Stimulated activated CD8-positive, alpha-beta memory T cell treated with anti-CD3 and anti-CD28 coated beads, Interleukin-15, amount 100 ng/mL, for 4 hours (primary cell): ENCODE measurements at places on chromosomes 5 and 9.

- no peak for DNase-seq
These were observed 49.9 kb downstream of the LRRTM2 start for GRCh38 chr5:138824924-138825863.

- no peak for DNase-seq
These were observed 290.5 kb downstream of the SLF1 start for GRCh38 chr5:94908889-94909480.

DNA sequence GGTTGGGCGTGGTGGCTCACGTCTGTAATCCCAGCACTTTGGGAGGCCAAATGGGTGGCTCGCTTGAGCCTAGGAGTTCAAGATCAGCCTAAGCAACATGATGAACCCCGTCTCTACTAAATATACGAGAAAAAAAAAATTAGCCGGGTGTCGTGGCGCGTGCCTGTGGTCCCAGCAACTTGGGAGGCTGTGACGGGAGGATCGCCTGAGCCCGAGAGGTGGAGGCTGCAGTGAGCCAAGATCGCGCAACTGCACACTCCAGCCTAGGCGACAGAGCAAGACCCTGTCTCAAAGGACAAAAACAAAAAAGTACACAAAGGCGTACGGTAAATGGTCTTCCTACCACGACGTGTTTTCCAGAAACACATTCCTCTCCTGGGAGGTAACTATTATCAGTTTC lies 538 bp upstream of the BDP1 start:
- no peak for DNase-seq

DNA sequence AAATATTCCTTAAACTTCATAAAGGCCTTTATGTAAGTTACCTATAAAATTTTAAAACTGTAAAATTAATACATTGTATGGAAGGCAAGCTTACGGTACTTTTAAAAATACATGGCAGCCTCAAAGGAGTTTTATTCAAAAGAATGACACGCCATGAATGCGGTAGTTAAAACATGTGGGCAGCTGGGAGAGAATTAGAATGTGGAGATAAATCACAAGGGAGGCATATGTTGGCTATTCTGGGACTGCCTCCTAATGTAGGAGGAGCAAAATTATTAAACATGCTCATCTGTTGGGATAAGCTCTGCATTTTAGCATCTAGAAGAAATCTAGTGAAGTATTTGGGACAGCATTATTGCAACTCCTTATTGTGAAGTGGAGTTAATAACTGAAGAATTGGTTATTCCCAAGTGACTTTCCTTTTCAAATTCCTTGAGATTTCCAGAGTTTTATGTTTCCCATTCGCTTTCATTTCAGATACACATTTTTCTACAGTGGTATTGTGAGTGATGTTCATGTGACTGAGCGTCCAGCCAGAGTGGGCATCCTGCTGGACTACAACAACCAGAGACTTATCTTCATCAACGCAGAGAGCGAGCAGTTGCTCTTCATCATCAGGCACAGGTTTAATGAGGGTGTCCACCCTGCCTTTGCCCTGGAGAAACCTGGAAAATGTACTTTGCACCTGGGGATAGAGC lies 109.4 kb downstream of the CMYA5 start:
- no peak for DNase-seq

DNA sequence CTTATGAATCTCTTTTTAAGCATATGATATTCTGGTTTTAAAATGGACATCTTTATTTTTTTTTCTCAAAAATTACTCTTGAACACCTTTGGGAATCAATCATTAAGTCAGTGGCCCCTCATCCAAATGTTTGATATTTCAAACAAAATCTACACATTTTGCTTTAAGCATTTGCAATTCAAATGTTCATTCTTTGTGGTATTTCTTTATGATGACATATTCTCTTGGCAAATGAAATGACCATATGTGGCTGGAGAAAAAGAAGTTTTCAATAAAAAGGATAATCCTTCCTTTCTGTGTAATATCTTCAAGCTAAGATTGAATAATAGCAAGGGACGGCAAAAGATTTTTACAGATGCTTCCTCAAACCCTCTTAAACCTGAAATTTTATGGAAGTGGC lies 420.8 kb downstream of the MTRR start:
- no peak for DNase-seq

DNA sequence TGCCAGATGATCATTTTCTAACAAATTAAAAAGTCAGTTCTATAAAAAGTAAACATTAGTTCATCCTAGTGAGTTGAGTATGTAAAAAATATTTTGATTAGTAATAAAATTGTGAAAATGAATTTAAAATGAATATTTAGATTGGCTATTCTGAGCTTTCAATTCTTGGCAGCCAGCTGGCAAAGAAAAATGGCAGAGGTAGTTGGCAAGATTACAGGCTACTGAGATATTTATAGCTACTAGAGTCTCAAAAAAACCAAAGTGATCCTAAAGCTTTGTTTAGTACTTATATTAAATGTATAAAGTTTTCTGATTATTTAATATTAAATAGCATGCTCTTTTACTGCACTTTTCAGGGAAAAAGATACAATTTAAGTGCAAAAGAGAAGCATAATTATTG lies 25.0 kb downstream of the SGTB start:
- DNase-seq = no peak

DNA sequence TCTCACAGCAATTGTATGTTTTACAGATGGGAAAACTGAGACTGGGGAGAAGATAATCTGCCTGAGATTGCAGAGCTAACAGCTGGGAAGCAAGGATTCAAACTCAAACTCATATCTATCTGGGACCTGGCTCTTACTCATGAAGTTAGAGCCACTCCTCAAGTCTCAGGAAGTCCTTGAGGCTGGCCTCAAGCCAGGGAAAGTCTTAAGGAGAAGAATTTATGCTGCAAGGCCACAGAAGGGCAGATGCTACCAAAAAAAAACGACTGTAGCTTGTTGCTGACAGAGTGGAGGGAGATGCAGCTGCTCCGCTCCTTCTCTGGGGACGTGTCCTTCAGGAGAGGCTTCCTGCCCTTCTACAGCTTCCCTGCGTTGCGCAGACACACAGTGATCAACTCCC lies 39.8 kb downstream of the BARHL1 start:
- DNase-seq = no peak

DNA sequence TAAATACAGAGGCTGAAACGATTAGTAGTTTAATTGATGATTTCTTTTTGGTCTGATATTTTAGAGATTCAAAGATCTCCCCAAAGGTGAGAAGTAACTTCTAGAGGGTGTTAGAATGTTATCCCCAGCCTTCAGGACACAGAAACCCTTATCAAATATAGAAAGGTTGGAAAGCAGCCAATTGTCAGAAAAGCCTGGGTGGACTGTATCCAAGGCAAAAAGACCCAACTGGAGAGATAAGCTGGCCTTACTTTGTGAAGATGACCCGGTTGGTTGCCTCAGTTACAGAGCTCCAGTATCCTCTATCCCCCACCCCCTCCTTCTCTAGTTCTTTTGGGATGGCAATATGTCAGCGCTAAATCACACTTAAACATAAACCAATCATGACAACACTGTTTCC lies 75.7 kb downstream of the GCNT4 start:
- DNase-seq = no peak

- no peak for DNase-seq
These were observed 3.6 kb downstream of the GOLPH3 start for GRCh38 chr5:32170303-32171151.

DNA sequence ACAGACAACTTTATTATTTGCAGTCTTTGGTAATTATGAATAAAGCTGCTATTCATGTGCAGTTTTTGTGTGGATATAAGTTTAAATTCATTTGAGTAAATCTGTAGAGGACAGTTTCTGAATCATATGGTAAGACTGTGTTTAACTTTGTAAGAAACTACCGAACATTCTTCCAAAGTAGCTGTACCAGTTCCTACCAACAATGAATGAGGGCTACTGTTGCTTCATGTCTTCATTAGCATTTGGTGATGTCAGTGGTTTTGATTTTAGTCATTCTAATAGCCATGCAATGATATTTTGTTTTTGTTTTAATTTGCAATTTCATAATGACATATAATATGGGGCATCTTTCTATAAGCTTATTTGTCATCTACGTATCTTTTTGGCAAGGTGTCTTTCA lies 501.3 kb upstream of the RORB start:
- no peak for DNase-seq

- DNase-seq = no peak
These were observed 233.7 kb downstream of the TLE1 start for GRCh38 chr9:81455462-81456219.

DNA sequence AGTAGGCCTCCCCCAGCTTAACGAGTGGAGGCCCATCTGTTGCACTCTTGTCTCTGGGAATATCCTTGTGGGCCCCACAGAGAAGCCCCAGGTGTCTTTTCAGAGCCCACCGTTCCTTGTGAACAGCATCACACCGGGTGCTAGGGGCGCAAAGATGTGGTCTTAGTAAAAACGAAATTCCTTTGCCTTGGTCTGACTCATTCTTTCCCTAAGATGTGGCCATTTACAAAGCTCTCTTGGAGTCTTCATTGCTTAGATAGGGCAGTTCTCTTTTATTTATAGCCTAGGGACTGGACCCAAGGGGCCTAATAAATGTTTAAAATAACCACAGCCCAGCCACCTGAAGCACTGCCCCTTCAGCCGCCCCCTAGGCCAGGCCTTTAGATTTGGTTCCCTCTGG lies 52.8 kb upstream of the RPL26L1 start:
- DNase-seq = no peak

GRCh38 chr5:68884883-68885282 lies 208.9 kb upstream of the SLC30A5 start:
- no peak for DNase-seq

DNA sequence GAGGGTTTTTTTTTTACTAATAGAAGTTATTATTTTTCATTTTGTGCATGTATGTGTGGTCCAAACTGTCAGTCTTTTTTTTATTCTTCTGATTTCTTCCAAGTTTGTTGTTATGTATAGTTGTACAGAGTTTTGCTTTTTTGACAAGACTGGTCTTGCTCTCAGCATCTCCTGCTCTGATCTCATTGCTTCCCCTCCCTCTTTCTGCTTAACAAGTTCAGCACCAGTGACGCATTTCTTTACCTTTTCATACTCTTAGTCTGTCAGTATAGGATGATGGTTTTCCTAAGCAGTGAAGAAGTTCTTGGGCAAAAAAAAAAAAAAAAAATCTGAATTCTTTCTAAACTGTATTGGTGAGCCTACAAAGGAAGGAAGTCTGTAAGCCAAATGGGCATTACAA lies 135.1 kb downstream of the CD180 start:
- no peak for DNase-seq

DNA sequence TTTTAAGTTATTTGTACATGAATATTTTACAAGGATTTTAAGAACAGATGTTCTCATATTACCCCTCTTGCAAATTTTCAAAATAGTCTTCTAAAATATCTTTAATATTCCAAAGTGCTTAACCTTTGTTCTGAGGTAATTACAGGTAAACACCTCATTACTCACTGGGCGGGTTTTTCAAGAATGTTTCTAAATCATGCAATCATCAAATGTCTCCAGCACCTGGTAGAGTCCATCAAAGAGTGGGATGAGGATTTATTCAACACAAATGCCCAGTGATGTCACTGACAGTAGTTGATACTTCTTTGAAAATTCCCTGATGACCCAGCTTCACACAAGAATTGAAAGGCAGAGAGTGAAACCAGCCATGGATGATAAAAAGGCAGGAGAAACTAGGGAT lies 114.4 kb downstream of the SEC61B start:
- DNase-seq = no peak

- no peak for DNase-seq
These were observed 6.0 kb upstream of the ESM1 start for GRCh38 chr5:54991416-54991815.

DNA sequence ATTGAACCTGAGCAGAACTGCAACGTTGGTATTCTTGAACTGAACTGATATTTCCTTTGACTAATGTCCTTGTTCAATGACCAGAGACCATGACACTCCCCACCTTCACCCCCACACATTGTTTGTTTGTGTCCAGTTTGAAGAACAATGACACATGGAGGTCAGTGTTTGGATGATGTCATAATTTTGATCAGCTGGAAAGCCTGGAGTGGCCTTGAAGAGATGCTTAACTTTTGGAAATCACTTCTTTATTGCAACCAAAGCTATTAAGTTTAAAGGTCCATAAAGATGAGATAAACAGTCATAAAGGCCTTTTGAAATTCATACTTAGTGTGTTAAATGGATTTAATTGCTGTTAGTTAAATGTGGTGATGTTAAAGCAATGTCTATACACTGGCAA lies 92.7 kb downstream of the TMC1 start:
- DNase-seq = no peak

DNA sequence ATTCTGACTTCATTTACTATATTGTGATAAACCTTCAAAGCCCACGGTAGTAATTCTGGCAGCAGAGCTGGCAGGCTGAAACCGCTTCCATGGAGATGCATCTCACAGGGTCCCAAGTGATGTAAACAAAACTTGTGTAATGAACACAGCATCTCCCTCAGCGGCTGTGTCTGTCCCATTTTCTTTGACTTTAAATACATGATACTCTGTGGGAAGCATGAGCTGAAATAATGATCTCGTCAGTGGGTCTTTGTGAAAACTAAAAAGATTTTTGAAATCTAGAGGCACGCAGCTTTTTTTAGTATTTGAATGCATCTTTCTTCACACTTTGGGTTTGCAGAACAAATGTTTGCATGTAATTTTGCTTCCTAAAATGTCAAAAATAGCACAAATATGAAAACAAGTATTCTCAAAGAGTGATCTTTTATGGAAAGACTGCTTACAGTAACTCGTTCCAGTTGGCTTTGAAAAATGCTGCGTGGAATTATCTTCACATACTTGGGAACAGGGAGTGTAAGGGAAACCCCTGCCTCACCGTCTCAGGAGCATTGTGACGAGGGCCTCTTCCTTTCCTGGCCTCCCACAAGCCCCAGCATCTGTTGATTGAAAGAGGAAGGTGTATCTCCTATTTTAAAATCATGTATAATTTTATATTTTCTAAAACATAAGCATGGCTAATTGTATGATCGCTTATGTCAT lies 18.1 kb upstream of the LPCAT1 start:
- no peak for DNase-seq

- DNase-seq = no peak
These were observed 121.3 kb downstream of the RPS23 start for GRCh38 chr5:82156874-82157273.

- no peak for DNase-seq
These were observed 213.1 kb downstream of the RFK start for GRCh38 chr9:76181020-76181641.

GRCh38 chr5:127887282-127887681 lies 184.1 kb downstream of the CCDC192 start:
- DNase-seq = no peak

- no peak for DNase-seq
These were observed 5.6 kb upstream of the SPRY4 start for GRCh38 chr5:142330444-142330843.
